SHP77 (cell line): ENCODE measurements at places on chromosomes 1 and 21.

DNA sequence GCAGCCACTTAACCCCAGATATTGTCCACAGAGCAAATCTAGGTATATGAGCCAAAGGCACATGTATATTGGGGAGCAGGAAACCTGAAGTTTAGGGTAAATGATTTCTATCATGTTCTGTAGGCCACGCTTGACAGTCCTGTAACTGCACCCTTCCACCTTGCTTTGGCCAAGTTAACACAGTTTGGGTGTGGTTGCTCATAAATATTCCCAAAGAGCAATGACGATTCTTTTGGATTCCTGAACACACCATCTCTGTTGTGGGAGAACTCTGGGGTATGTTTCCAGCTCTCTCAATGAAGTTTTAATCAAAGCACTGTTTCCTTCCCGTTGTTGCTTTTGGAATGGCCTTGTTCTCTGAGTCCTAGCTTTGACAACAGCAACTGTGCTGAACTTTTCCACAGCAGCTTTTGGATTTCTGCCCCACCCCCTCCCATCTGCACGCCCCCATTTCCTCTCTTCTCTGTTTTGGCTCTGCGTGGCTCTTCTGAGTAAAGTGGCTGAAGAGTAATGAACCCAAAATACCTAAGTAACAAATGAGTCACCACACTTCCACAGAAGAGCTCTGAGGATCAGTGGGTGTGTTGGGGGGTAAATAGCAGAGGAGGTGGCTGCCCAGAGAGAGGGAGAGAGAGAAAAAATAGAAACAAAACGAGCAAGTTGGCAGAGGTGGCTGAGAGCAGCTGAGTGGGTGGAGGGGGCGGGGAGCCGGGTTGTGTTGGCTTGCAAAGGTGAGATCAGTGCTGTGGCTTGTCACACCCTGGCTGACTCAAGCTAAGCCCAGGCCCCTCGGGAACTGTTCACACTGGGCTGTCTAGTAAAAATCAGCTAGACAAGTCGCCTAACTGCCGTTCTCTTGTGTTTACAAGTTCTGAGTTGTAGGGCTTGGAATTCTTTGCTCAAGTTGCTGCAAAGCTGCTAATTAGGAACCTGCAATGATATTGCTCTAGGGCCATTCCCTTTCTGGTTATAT is 26.9 kb upstream of the RAP1A start:
- no peak for DNase-seq

- DNase-seq = no peak
Observed at GRCh38 chr21:41781050-41781410, 14.2 kb upstream of the RIPK4 start.

- DNase-seq = peak; percentile 47
Observed at GRCh38 chr1:62435231-62436038, 1.4 kb upstream of the USP1 start.

DNA sequence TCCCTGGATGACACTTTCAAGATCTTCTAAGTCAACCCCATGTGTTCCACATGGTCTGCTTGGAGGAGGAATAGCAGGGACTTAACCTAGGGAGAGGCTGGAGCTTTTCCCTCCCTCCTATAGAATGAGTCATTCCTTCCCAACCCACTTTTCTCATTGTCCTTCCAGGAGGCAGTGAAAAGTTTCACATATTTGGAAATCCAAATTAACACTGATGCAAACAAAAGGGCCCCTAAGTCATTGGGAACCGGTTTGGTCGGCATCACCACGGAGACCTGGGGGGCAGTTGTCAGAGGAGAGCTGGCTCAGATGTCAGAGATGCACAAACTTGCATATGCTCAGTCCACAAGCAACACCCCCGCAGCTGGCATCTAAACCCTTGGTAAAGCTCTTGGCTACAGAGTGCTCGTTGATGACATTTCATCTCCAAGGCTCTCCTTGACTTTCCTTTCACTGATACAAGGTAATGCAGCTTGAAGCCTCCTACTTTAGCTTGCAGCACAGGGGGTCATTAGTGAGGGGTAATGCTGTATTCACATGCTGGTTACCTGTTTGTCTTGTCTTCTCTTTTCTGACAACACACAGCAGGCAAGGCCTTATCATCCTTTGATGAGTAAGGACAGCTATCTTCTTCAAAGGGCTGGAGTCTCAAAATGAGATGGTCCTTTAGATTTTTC is 12.3 kb upstream of the LRRC8D start:
- DNase-seq = no peak

DNA sequence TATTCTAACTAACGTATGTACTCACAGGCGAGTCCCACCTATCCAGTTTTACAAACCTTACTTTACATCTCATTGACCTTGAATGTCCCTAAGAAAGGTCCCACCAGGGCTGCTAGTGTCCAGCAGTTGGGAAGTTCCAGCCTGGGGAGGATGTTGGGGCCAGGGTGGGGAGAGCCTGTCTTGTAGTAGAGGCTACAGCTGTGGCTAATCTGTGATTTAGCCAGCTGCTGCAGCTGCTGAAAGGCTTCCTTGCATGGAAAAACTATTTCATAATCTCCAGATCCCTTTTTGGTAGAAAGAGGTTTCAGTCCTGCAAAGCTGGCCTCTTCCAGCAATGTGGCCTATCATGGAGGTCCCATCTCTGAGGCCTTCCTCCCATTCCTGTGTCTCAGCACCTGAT is 23.1 kb downstream of the TNN start:
- no peak for DNase-seq

- no peak for DNase-seq
Observed at GRCh38 chr1:193927550-193927949, 741.1 kb upstream of the B3GALT2 start.

GRCh38 chr21:33586927-33587326 is 1.6 kb downstream of the DONSON start:
- no peak for DNase-seq

- no peak for DNase-seq
Observed at GRCh38 chr1:98910827-98911226, 93.8 kb downstream of the PLPPR5 start.

DNA sequence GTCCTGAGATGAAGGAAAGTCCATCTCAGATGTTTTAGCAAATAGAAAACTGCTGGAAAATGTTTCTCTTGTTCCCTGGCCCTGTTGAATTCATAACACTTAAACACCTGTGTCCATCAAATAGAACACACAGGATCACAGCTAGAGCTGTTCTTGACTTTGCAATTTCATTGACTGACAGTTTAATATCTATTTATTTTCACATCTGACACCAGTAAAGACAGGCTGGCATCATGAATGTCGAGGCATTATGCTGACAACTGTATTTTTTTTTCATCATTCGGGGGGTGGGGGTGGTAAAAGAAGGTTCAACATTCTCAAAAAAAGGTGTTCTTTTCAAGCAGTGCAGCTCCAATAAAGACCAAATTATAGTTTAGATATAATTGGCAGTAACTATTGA is 591.2 kb upstream of the PTBP2 start:
- no peak for DNase-seq

- DNase-seq = no peak
Observed at GRCh38 chr1:91948501-91949355, 473 bp upstream of the BRDT start.

GRCh38 chr1:86453664-86454063 is 15.1 kb upstream of the CLCA1 start:
- no peak for DNase-seq

DNA sequence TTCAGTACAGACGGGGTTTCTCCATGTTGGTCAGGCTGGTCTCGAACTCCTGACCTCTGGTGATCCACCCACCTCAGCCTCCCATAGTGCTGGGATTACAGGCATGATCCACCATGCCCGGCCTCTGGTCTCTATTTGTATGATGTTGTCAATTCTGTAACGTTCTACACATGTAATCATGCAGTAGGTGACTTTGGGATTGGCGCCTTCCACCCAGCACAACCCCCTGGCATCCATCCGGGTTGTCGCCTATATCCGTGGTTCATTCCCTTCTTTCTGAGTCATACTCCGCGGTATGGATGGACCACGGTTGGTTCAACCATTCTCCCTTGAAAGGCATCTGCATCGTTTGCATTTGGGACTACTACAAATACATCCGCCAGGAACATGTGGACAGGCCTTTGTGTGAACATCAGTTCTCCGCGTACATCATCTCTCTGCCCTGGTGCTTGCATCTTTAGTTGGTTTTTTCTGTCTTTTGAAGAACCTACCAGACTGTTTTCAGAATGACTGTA is 72.1 kb downstream of the PDE9A start:
- no peak for DNase-seq

DNA sequence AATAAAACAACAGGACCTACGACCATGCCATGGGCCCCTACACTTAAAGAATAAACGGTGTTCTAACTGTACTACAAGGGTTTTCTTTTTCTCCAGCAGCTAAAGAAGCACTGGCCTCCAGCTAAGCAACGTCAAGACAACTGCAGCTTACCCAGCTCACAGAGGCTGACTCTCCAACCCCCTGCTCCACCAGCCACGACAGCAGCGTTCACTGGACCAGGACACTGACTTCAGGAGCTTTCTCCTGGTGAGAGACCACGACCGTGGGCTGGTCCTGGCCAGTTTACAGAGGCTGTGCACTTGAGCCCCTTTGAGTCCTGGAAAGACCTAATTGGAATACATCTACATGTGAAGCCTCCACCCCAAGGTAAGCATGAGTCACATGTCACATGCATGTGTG is 39.4 kb downstream of the WNT9A start:
- no peak for DNase-seq

DNA sequence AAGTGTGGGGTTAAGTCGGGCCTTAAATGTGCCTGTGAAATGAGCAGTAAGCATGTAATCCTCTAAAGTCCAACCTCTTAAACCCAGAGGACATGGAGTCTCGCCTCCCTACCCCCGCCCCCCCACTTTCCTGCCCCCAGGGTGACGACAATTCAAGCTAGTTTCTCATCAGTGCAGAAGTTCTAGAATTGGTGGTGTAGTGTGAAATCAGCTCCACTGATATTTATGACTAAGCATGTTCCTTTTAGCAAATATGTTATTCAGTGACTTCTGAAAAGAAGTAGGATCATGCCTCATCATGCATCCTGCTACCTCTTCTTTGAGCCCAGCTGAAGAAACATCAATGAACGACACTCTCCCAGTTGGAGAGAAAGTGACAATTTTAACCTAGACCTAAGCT is 2.6 kb upstream of the ABCB10 start:
- no peak for DNase-seq

GRCh38 chr1:202804126-202804525 is 4.1 kb downstream of the KDM5B start:
- DNase-seq = no peak

- DNase-seq = no peak
Observed at GRCh38 chr1:23910144-23910543, 3.0 kb downstream of the CNR2 start.

DNA sequence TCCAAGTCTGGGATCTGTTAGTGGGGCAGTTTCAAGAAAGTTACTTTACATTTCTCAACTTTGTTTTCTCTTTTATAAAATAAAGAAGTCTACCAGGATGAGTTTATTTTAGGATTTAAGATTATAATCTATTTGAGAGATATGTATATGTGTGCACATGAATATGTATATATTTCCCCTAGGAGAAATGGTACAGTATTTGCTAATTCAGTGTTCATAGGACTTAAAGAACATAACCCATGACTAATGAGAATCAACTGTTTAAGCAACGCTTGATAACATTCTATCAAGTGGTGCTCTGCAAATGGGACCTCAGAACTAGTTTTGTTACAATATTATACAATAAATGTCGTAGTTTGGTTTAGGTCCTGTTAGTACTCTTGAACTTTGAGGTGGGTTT is 7.0 kb downstream of the BCAS2 start:
- DNase-seq = no peak

DNA sequence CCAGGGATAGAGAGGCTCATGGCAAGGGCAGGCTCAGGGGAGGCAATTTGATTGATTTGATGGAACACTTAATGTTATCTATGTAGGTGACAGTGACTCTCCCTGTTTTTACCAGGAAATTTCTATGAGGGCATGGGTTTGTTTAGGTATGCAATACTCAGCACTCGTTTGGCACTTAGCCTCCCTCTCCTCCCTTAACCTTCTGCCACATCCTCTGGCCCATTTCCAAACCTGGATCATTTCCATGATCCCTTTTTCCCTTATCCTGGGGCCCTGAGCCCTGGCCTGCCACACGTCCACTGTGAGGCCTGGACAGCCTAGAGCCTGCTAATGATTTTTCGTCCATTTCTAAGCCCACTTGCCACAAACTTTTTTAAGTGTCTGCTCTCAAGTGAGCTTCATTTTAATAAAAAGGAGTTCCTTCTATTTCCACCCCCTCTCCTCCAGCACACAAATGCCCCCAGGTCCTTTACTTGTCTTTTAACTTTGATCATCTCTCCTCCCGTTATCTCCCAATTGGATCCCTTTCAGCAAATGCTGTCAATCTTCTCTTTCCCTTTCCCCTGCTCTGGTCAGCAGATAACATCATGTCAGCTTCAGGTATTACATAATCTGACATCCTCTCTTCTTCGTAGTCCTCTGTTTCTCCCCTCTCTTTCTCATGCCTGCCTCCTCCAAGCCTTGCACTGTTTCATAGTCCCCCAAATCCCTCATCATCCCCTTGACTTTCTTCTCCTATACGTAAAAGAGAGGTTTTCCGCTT is 37.8 kb upstream of the GADD45A start:
- peak; percentile 12 for DNase-seq

DNA sequence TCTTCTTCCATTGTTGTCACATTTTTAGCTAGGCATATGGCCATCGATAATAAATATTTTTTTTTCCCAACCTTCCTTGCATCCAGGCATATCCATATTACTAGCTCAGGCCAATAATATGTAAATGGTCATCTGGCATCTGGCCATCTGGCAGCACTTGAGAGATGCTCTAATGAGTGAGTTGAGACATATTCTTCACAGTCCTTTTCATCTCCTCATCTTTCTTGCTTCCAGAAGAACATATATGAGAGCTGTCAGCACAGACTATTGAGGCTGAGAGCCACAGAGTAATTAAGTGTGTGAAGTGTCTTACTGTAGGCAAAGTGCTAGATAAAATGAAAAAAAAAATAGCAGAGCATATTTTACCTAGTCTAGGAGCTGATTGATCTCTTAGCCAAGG is 628.4 kb upstream of the TMPRSS15 start:
- DNase-seq = no peak

GRCh38 chr1:172993640-172994039 is 57.1 kb downstream of the TNFSF18 start:
- DNase-seq = no peak

DNA sequence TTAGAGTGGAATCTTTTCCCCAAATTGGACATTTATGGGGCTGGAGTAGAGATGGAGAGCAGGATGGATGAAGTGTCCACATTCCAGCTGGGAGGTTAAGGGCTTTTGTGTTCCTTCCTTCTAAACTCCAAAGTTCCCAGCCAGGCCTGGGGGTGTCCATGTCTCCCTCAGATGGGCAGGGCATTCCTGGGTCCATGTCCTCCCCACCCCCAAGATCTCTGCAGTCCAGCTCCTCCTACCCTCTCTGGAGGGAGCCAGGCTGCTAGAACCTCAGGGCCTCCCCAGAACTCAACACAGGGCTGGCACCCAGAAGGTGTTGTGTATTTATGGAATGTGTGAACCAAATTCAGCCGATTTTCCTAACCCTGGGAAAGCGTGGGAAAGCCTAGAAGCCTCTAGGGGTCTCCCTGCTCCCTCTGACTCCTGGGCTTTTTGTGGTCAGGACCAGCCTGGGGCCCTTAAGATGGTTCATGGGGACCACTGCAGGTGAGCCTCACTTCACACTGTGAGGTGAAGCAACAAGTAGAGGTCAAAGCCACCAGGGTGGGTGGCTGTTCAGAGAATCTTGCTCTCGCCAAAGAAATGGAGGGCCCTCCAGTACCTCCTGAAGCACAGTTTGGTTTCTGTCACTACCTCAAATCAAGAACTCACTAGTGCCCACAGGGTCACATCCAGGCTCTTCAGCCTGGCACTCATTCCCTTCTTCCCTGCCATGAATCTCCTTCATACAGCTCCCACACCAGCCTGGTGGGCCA is 54.8 kb downstream of the GLIS1 start:
- DNase-seq = no peak
